Cerebellar cortex (tissue), 1 donor: ENCODE measurements at places on chromosomes 12 and 14.

GRCh38 chr14:75442642-75443041, 14.8 kb downstream of the JDP2 start:
- DNase-seq: no peak

- no peak for DNase-seq
Observed at GRCh38 chr12:25186788-25187402, 8.1 kb downstream of the DNAI7 start.

- no peak for DNase-seq
Observed at GRCh38 chr14:90239139-90239538, 17.2 kb upstream of the PSMC1 start.

DNA sequence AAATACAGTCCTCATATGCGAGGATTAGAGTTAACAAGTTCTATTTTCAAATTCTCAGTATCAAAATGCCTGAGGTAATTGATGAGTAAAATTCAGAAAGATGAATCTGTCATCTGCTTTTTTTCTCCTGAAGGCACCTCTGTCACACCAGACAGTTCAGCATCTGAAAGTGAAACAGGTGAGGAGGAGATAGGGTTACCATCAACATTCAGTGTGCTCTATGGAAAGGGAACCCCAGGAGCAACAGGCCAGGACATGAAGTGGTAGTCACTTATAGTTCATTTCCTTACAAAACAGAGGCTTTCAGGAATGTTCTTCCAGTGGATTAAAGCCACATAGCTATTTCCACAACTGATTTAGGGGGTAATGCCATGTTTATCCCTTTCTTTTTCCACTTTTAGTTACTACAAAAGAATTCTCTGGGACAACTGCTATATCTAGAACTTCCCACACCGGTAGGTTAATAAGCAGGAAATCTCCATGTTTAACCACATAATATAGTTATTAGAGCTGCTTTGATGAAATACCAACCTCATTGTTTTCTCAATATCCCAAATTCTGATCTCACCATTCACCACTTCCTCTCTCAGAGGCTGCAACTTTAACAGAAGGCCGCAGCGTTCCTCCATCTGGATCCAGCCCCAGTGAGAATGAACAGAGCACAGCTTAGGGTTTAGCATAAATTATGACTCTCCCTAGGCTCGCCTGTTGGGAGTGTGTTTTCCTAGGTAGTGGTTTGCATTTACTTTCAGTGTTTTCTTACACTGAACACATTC, 177.0 kb upstream of the CNTN1 start:
- no peak for DNase-seq

GRCh38 chr12:104870797-104871196, 87.3 kb downstream of the SLC41A2 start:
- DNase-seq: peak; percentile 4
